HT1080 (cell line): ENCODE measurements at places on chromosomes 5 and 9. TPM values are rescaled to one million over a fixed set of nuclear protein-coding genes. Genes with fewer than 3 reads are reported as not detected.

GRCh38 chr5:71809446-71809845 is 90.4 kb downstream of the CARTPT start:
- DNase-seq = no peak

GRCh38 chr9:136056546-136057235 is 38.4 kb downstream of the NACC2 start:
- no peak for DNase-seq

DNA sequence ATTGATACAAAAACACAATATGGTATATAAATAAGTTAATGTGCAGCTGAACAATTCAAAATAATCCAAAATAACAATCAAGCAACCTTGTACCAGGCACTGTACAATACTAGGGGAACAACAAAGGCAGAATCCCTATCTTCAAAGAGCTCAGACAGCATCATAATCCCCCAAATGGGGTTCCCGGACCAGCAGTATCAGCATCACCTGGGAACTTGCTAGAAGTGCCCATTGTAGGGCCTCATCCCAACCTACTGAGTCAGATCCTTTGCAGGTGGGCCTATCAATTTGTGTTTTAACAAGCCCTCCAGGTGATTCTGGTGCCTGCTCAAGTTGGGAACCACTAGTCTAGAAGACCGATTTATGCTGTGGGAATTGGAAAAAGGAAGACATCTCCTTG is 27.1 kb downstream of the SLIT3 start:
- no peak for DNase-seq

DNA sequence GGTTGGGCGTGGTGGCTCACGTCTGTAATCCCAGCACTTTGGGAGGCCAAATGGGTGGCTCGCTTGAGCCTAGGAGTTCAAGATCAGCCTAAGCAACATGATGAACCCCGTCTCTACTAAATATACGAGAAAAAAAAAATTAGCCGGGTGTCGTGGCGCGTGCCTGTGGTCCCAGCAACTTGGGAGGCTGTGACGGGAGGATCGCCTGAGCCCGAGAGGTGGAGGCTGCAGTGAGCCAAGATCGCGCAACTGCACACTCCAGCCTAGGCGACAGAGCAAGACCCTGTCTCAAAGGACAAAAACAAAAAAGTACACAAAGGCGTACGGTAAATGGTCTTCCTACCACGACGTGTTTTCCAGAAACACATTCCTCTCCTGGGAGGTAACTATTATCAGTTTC is 538 bp upstream of the BDP1 start:
- DNase-seq = no peak

DNA sequence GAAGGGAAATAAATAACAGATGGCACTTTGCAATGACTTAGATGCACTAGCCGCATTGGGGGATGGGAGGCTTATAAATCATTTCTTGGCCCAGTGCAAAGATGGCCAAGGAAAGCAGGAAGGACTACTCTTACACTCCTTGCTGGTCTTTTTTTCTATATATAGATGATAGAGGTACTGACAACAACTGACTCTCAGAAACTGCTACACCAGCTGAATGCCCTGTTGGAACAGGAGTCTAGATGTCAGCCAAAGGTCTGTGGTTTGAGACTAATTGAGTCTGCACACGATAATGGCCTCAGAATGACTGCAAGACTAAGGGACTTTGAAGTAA is 1.7 kb downstream of the CCNG1 start:
- DNase-seq = no peak

- no peak for DNase-seq
Measured at GRCh38 chr9:27347889-27348288, 50.9 kb upstream of the EQTN start.

DNA sequence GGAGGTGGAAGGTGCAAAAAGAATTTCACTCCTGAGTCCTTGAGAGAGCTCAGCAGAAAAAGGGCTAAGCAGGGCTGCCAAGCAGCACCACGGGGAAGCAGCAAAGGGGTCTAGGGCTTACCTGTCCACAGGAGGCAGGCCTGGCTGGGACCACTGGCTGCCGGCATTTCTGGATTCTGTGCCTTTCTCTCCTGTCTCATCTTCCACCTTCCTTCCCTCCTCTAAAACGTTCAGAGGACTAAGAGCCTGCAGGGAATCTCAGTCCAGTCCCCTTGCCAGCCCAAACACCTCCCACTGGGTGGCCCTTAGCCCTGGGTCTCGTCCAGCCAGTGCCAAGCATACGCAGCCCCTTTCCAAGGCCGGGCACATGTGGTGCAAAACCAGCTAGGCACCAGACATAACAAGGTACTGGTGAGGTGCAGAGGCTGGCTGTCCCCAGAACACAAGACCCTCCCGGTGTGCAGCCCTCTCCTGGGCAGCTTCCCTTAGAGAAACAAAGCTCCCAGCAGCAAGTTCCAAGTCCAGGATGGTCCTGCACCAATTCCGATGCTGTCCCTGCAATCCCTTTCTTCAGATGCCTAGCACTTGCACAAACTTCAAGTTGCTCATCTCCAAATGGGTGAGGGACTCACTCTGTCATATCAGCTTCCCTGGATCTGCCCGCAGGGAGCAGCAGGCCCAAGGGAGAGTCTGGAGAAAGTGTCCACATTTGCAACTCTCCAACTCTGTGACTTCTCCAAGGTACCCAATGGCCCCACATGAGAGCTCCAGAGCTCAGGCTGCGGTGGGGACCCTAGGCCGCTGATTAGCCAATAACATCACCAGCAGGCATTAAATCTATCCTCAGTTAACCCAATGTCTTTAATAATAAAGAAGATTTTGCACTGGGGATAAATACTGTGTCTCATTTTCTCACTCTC is 126.3 kb downstream of the C5orf15 start:
- no peak for DNase-seq

DNA sequence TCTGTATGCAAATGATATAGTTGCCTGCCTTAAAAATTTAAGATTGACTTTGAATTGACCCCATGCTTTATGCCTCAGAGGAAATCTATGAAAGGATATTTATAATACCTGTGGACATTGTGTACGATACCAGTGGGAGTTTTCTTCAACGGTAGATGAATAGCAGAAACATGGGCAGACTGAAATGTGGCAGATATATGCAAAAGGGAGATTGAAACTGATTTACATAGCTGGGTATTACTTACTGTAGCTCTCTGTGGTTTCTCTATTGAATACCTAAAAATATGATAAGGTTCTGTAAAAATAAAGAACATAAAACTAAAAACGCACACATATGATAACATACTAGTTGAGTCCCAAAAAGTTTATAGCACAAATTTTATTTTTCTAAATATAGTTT is 345.2 kb upstream of the PCSK5 start:
- no peak for DNase-seq

GRCh38 chr5:142023836-142024235 is 11.0 kb upstream of the GNPDA1 start:
- no peak for DNase-seq

Gene PCDHA9
- total RNA-seq = not detected in 2 replicates

Gene CEP78
- total RNA-seq = 28.6 and 53.9 TPM in 2 replicates
